Stimulated activated naive CD4-positive, alpha-beta T cell treated with Interleukin-2 at 50 U/mL for 16 hours (primary cell): ENCODE measurements at places on chromosomes 4 and X.

DNA sequence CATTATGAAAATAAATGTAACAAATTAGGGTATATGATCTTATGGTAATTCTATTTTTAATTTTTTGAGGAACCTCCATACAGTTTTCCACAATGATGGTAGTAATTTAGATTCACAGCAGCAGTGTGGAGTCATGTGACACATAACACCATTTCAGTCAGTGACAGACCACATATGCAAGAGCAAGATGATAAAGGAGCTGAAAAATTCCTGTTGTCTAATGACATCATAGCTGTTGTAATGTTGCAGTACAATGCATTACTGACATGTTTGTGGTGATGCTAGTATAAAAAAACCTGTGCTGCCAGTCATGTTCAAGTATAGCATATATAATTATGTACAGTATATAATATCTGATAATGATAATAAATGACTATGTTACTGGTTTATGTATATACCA lies 28.5 kb downstream of the EMCN start:
- no peak for DNase-seq

GRCh38 chr4:34193451-34194154 lies 2050.7 kb downstream of the ARAP2 start:
- no peak for DNase-seq

GRCh38 chr4:97720869-97721432 lies 422.3 kb downstream of the STPG2 start:
- no peak for DNase-seq

- no peak for DNase-seq
Observed at GRCh38 chr4:3810111-3810680, 44.0 kb downstream of the ADRA2C start.

DNA sequence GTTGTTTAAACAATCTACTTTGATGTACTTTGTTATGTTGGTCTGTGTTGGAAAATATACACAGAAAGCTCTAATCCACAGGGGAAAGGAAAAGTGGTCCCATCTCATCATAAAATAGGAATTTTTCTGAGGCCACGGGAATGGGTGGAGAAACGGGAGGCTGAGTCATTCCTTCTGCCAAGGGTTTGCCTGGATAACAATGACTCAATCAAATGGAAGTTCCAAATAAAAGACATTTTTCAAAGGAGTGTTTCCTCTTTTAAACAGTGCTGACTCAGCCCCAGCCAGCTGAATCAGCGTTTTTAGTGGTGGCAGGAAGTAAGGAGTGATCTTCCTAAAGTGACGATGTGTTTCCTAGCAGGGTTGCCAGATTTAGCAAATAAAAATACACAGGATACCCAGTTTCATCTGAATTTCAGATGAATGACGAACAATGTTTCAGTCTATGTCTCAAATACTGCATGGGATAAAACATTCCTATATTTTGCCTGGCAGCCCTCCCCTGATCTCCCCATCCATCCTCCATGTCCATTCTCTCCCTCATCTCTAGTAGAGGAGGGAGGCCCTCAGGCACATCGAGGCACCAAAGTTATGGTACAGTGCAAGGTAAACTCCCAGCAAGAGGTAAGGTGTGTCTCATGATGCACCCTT lies 345.4 kb upstream of the GATB start:
- no peak for DNase-seq

GRCh38 chrX:152892999-152893891 lies 4.6 kb upstream of the ZNF185 start:
- DNase-seq = no peak

DNA sequence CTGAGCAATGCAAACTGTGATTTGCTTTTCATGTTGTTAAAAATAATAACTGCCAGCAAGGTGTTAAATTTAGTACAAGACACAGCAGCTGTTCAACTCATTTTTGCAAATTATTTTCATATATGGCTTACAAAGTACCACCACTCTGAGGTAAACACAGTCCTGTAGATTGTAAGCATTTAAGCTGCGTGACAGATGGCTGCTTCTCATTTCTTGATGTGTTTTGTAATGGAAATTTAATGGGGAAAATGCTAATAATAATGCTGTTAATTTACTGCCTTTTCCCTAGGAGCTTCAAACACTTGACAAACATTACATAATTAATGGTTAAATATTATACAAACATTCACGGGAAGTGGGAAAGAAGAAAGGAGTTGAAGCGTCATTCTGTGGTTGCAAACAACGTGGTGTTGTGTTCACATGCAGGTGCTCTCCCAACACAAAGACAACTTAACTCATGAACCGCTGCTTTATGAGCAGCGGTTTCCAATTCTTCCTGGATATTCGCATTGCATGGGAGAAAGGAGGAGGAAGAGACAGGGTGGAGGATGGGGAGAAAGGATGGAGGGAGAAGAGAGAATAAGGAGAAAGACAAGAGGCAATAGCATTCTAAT lies 236.8 kb upstream of the VCX start:
- no peak for DNase-seq

- no peak for DNase-seq
Observed at GRCh38 chr4:143335979-143336780, 496 bp upstream of the GAB1 start.

GRCh38 chr4:28744066-28744465 lies 1883.4 kb downstream of the STIM2 start:
- DNase-seq = no peak

- DNase-seq = no peak
Observed at GRCh38 chrX:9557521-9557920, 92.7 kb downstream of the TBL1X start.

- no peak for DNase-seq
Observed at GRCh38 chrX:9340598-9341290, 124.1 kb upstream of the TBL1X start.

GRCh38 chr4:140595065-140595464 lies 26.3 kb upstream of the UCP1 start:
- no peak for DNase-seq

- DNase-seq = no peak
Observed at GRCh38 chrX:39675619-39676018, 422.1 kb downstream of the BCOR start.

DNA sequence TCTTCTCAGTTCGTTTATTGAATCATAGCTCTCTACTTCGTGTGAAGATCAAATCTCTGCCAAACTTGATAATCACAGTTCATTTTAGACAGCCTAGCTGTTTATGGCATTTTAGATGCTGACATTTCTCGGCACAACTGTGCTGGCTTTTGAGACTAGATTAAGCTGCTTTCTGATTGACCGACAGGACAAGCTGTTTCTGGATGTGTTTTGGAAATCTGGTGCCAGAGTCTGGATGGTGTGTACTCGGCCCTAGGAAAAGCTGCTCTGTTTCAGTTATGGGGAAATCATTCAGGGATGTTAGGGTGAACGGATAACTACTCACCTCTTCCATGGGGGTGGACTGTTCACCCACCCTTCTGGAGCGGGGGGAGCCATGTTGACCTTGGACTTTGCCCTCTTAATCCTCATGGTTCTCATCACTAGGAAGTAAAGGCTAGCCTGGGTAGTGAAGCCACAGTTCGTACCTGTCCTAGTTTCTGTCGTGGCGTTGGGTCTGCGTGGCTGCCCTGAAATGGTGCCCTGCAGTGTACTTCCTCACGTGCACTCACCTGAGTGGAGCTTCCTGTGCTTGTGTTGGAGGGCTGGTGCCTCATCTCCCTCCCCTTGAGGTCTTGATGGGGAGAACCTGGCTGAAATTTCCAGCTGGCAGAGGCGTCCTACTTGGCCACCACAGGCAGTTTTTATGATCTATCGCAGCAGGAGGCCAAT lies 13.7 kb upstream of the WDR1 start:
- DNase-seq = no peak

GRCh38 chr4:120731561-120731960 lies 191.0 kb downstream of the PRDM5 start:
- no peak for DNase-seq

- no peak for DNase-seq
Observed at GRCh38 chr4:15451181-15451865, 18.4 kb upstream of the CC2D2A start.

GRCh38 chrX:66638591-66639500 lies at the start of gene EDA2R:
Gene EDA2R (minus strand): TSS chrX:66639078. CDS start chrX:66616020, 23,058 bp downstream.
- peak; percentile 26 for DNase-seq

- DNase-seq = no peak
Observed at GRCh38 chrX:11472879-11473278, 179.7 kb downstream of the AMELX start.

- peak; percentile 17 for DNase-seq
Observed at GRCh38 chrX:65528705-65529340, 5.8 kb downstream of the LAS1L start.

DNA sequence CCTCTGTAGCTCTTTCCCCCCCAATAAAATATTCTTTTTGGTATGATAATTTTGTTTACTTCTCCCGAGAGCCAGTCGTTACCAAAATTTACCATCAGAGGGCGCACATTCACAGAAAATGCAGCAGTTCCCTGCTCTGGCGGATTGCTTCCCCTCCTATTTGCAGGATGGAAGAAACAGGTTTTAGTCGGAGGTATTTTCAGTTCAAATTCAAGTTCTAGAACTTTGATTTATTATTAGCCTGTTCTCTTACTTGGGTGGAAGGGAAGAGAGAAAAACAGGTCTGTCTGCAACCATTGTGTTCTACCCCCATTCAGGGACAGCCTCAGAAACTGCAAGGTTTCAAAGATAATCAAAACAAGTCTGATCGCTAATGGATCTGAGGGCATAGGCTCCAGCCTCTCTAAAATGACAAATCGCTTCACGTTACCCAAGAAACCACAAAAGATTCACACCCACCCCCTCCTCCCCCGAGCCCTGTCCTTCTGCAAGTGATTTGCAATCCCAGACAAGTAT lies 263.8 kb upstream of the RPS6KA3 start:
- DNase-seq = peak; percentile 29

DNA sequence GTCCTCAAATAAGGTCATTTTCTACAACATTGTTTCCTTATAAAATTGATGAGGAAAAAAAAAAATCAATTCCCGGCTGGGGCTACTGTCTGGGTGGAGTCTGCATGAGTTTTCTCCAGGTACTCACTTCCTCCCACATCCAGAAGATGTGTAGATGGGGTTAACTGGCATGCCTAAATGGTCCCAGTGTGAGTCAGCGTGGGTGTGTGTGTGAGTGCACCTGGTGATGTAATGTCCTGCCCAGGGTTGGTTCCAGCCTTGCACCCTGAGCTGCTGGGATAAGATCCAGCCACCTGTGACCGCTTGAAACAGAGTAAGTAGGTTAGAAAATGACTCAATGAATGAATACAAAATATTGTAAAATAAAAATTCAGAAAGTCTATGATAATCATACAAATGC lies 11.1 kb downstream of the USP26 start:
- no peak for DNase-seq

GRCh38 chr4:151052785-151053184 lies 37.7 kb upstream of the LRBA start:
- DNase-seq = no peak

DNA sequence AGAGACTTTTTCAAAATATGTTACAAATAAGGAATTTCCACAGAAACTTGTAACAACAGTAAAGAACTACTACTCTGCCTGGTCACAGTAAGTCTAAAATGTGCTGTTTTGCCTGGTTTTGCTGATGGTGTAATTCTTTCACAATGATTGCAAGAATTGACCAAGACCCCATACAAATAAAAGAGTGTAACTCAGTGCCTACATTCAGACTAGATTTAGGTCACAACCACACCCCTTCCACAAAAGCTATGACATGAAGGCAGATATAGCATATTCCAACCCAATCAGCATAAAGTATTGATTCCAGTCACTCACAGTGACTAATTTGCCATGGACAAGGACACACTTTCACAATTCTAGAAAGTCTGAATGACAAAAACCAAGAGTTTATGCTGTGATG lies 53.7 kb upstream of the TMPRSS11F start:
- DNase-seq = no peak

GRCh38 chrX:30881797-30882196 lies 7.3 kb downstream of the TAB3 start:
- no peak for DNase-seq

DNA sequence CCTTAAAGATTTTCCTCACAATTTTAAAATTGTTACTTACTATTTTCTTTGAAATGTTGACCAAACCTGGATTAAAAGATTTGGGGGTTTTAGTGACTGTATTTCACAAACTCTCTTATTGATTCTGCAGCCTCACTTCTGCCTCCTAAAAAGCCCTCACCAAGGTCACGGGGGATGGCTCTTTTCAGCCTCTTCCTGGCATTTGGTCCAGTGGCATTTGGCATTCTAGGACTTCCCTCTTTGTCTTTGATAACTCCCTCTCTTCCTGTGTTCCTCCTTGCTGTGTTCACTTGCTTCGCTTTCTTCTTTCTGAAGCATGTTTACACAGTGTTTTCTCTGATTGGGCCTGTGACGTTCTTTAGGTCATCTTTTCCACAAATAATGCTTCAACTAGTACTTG lies 21.5 kb downstream of the PKD2 start:
- no peak for DNase-seq

DNA sequence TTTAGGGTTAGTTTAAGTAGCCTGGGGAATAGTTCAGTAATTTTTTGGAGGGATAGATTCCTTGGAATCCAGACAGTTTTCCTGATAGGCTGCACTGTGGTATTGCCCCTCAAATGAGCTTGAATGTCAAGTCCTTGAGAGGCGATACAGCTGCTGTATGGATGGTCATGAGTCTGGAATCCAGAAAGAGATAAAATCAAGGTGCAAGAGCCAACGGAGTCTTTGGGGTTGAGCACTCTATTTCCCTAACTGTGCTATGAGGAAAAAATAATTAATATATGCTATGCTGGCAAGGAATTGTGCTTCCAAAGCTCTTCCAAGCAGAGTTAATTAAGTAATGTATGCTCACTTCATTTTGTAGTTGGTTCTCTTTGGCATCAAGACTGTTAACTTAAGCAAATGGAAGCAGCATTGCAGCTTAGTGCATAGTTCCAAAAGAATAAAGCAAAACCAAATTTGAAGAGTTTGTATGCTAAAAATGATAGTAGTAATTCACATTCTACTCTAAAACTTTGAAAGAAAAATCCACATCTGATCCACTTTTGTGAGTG lies 48.8 kb downstream of the LIMCH1 start:
- DNase-seq = no peak

DNA sequence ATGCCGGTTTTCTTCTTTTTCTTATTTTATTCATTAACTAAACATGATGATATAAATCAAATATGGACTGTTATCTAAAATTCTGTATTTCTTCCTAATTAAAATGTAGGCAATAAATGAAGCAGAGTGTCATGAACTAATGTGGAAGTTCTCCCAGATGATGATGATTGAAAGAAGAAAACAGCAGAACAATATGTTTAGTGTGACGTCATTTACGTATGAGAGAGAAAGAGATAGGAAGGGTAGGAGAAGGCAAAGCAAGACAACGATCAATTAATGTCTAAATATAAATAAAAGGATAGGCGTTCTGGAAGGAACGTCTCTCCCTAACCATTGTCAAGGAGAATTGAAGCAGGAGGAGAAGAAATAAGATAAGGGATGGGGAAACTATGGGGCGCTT lies 105.2 kb downstream of the NEUROG2 start:
- no peak for DNase-seq

GRCh38 chr4:3307891-3308575 lies 15.2 kb downstream of the RGS12 start:
- no peak for DNase-seq

- DNase-seq = no peak
Observed at GRCh38 chr4:186806679-186807421, 83.2 kb upstream of the FAT1 start.

GRCh38 chr4:33467291-33467690 lies 2747.1 kb downstream of the PCDH7 start:
- DNase-seq = no peak

- DNase-seq = no peak
Observed at GRCh38 chrX:28586286-28586685, 960 bp upstream of the IL1RAPL1 start.

- no peak for DNase-seq
Observed at GRCh38 chr4:127632420-127633403, at the start of gene INTU. Gene INTU (plus strand): TSS chr4:127632957. CDS start chr4:127633035, 78 bp downstream.
